Nephron progenitor cell (in vitro differentiated cells): ENCODE measurements at places on chromosomes 5 and 9.

DNA sequence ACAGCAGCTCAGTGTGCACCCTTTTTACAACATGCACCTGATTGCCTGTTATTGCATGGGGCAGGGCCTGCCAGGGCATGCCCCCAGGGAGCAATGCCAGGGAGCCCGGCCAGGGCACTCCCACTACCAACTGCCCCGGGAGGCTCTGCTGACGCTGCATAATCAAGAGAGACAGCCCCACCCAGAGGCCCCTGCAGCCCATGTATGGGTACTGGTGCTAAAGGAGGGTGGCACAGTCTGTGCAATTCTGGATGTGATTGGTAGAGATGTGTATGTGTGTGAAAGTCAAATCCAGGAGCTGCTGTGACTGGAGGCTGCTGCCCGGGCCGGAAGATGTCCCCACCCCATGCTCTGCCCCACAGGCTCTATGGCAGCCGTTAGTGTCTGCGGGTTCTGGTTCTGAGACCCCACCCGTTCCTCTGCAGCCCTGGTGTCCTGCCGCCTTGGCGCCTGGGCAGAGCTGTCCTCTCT, 3.9 kb upstream of the NEURL1B start:
- no peak overlapping the region for H3K4me3 ChIP-seq
- H3K4me1 ChIP-seq, result peaks cover 14% of the 10 kb centered on the region
- H3K27ac ChIP-seq, result no peak overlapping the region
- peaks cover 51% of the 10 kb centered on the region for H3K27me3 ChIP-seq

DNA sequence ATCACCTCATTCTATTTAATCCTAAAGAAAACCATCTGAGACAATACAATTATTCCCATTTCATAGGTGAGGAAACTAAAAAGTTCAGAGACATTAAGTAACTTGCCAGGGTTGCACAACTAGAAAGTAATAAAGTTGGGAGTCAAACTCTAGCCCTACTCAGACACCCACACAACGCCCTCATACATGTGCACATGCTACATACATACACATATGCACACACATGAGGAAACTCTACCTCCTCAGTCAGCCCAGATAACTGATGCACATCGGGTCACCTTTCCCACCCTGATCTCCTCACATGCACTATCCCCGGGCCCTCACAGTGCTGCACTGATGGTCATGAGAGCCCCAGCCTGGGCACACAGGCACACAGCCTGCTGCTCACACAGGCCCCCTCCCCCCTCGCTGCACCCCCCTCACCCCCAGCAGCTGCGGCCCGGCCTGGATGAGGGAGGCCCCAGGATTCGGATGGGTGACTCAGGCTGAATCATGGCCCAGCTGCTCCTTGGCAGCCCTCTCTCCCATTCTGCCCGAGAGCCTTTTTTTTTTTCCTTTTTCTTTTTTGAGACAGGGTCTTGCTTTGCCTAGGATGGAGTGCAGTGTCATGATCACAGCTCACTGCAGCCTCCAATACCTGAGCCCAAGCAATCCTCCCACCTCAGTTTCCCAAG, 5.0 kb upstream of the GPRIN1 start:
- no peaks in the 10 kb centered on the region for H3K36me3 ChIP-seq
- H3K27ac ChIP-seq, result no peak overlapping the region
- peaks cover 72% of the 10 kb centered on the region for H3K27me3 ChIP-seq
- H3K4me3 ChIP-seq, result no peak overlapping the region
- peaks cover 12% of the 10 kb centered on the region for H3K4me1 ChIP-seq
- no peak for DNase-seq

- peaks cover 39% of the 10 kb centered on the region for H3K4me1 ChIP-seq
- H3K27me3 ChIP-seq, result no peaks in the 10 kb centered on the region
- H3K36me3 ChIP-seq, result peaks cover 12% of the 10 kb centered on the region
- no peak overlapping the region for H3K27ac ChIP-seq
Observed at GRCh38 chr9:131963072-131964030, 116.3 kb downstream of the MED27 start.

DNA sequence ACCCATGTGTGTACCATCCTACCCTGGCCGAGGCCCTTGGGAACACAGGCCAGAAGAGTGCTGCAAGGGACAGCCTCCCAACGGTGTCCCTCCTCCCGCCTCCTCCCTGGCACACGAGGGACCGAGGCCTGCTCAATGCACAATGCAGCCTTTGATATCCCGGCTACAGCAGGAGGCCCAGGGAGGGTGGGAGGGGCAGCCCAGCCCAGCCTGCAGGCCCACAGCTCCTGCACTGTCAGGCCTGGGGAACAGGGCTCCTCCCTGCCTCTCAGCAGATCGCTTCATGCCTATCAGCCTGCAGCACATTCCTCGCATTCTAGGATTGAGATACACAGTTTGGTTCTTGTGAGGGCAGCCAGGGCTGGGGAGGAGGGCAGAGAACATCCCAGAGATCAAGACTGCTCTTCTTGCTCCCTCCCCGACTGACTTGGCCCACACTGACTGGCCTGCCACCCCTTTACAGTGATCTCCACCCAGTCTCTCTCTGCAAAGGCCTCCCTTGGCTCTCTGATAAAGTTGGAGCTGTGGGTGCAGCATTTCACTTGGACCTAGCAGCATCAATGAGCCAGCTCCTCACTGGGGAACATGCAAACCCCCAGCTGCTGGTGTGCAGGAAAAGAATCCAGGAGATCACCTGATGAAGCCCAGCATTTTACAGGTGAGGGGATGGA, at the start of gene SH3TC2:
Gene SH3TC2, minus strand, starts transcription at position 46 of the 671 bp plus-strand sequence. Its CDS starts 40 bp downstream, at position 6.
- peak; percentile 41 for DNase-seq
- H3K27me3 ChIP-seq, result peaks cover 15% of the 10 kb centered on the region
- H3K36me3 ChIP-seq, result no peaks in the 10 kb centered on the region
- peaks cover 4% of the 10 kb centered on the region for H3K4me1 ChIP-seq

- H3K4me3 ChIP-seq, result no peak overlapping the region
- no peaks in the 10 kb centered on the region for H3K27me3 ChIP-seq
- no peaks in the 10 kb centered on the region for H3K4me1 ChIP-seq
- DNase-seq, result no peak
- no peaks in the 10 kb centered on the region for H3K36me3 ChIP-seq
- H3K27ac ChIP-seq, result no peak overlapping the region
Observed at GRCh38 chr5:167152561-167152960, 1138.9 kb upstream of the WWC1 start.

DNA sequence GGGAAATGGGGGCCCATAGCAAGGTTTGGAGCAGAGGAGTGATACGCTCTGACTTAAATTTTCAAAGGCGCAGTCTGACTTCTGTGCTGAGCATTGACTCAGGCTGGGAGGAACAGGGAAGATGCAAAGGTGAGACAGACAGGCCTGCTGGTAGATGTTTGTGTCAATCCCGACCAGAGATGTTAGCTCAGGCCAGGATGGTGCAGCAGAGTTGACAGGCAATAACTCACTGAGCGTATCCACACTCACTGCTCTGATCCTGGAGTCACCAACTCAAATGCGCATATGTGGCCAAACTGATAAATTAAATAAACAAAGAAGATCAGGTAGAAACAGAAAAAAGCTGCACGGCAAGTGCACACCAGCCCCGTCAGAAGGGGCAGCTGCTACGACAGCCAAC, 95.3 kb downstream of the SPOCK1 start:
- H3K36me3 ChIP-seq, result no peaks in the 10 kb centered on the region

GRCh38 chr5:89399548-89399947, 516.6 kb upstream of the MEF2C start:
- H3K36me3 ChIP-seq, result no peaks in the 10 kb centered on the region
- H3K4me1 ChIP-seq, result no peaks in the 10 kb centered on the region
- no peak for DNase-seq
- no peak overlapping the region for H3K27ac ChIP-seq
- H3K4me3 ChIP-seq, result no peak overlapping the region

- no peak for DNase-seq
- peaks cover 35% of the 10 kb centered on the region for H3K27me3 ChIP-seq
- no peak overlapping the region for H3K27ac ChIP-seq
- H3K36me3 ChIP-seq, result no peaks in the 10 kb centered on the region
Observed at GRCh38 chr9:37732086-37732741, 21.4 kb upstream of the TRMT10B start.

GRCh38 chr5:73201547-73202513, 28.8 kb downstream of the TMEM174 start:
- no peak overlapping the region for H3K4me3 ChIP-seq
- DNase-seq, result peak; percentile 90
- H3K4me1 ChIP-seq, result peaks cover 34% of the 10 kb centered on the region
- H3K27ac ChIP-seq, result no peak overlapping the region
- no peaks in the 10 kb centered on the region for H3K36me3 ChIP-seq
